ENCODE measurements at places on chromosomes 3 and 15.
A peak's percentile ranks its signal among the peaks of the same experiment; 100 is the strongest.

- no peak for DNase-seq
Measured at GRCh38 chr3:39121621-39122020, 14.1 kb downstream of the TTC21A start.

DNA sequence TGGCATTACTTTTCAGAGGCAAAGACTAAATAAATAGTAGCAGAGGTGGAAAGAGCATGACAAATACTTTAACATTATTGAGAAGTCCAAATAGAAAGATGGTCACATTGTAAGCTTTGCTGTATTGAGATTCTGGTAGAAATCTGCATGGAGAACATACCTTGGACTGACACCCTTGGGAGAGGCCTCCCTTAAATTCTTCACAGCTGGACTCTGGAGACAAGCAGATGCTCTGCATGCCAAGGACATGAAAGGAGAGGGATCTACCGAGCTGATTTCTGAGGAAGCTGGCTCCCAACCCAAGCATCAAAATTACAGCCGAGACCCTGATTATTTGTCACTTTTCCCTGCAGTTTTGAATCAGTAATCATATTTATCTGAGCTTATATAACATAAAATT, 212.5 kb upstream of the COL8A1 start:
- DNase-seq = no peak

DNA sequence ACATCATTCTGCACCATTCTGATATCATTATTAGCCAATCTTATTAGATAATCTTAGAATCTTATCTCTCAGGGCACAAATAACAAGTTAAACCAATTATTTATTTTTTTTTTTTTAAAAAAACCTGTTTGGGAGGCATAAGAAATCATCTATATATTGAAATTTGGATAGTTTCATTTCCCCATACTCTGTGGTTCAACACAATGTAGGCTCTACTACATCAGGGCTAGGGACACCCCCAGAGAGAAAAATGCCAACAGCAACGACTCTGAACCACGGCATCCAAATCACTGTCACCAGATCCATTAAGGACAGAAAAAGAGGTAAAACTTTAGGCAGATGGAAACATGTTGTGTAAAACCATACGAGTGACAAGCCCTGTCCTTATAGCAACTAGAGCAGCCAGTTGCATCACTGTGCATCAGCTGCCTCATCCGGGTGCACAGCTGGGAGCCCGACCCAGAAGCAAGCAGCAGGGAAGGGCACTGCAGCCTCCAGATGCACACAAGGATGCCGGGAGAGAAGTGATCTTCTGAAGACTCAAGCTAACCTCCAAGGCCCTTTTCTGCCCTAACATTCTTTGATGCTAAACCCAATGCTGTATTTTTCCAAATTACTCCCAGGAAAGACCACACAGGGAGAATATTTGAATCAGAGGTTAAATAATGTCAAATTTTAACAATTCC, 381.1 kb downstream of the CTNNB1 start:
- DNase-seq = no peak

GRCh38 chr15:39247574-39247973, 333.3 kb upstream of the THBS1 start:
- no peak for DNase-seq

DNA sequence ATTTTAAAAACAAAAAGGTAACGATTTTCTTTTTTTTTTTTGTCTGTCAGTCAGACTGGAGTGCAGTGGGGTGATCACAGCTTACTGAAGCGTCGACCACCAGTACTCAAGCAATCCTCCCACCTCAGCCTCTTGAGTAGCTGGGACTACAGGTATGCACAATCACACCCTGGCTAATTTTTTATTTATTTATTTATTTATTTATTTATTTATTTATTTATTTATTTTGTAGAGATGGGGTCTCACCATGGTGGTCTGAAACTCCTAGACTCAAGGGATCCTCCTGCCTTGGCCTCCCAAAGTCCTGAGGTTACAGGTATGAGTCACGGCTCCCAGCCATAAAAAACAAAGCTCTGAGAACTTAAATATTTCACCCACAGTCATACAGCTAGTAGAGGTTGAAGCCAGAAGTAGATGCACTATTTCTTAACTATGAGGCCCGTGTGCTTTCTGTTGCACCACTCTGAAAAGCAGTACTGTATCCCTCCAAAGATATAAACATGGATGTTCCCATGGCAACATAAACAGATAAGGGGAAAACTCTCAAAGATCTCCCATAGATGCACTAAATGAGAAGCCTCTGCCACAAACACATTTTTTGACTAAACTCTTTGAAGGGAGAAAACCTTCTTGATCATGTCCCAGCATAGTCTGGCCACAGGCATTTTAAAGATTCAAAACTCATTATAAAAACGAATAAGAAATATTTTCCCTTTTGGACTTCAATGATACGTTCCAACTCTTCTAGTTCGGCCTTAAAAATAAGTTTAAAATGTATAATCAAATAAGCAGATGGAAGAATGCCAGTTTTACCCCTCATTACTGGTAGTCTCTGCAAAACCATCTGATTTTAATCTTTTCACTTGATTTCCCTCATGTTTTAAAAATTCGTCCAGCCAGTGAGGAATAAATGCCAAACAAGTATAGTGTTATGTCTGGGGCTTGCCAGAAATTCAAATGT, 162.3 kb upstream of the ARHGEF26 start:
- DNase-seq = no peak

GRCh38 chr3:31671451-31671850, 138.7 kb downstream of the STT3B start:
- no peak for DNase-seq

GRCh38 chr3:56748663-56749231, 53.0 kb downstream of the ARHGEF3 start:
- no peak for DNase-seq

DNA sequence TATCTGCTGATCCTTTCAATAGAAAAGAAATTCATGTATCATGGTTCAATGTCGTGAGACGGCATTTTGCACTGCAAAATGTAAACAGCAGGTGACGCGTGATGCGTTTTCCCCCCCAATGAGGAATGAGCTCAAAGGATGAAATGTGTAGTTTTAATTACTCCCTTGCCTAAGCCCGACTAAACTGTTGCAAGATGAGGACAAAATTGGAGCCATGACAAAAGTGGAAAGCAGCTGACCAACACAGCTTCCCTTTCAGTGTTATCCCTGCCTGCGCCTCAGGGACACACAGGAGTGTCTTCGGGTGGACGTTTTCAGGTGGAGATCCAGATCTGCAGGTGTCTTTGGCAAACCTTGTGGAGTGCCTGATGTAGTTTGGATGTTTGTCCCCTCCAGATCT, 92.0 kb downstream of the GABRG3 start:
- no peak for DNase-seq

- no peak for DNase-seq
Measured at GRCh38 chr15:64824929-64825430, 467 bp downstream of the PIF1 start.

- DNase-seq = no peak
Measured at GRCh38 chr15:89444241-89445225, 51.9 kb downstream of the RHCG start.

GRCh38 chr3:187750006-187750512, 4.8 kb upstream of the BCL6 start:
- no peak for DNase-seq

GRCh38 chr15:46848704-46849103, 868.6 kb upstream of the SEMA6D start:
- DNase-seq = no peak

- no peak for DNase-seq
Measured at GRCh38 chr3:141828890-141829289, 47.6 kb upstream of the ATP1B3 start.

GRCh38 chr3:122942937-122943827, 84.4 kb downstream of the SEMA5B start:
- peak; percentile 27 for DNase-seq

GRCh38 chr15:27903405-27903804, 195.7 kb downstream of the OCA2 start:
- DNase-seq = no peak

GRCh38 chr3:132404276-132404675, 13.0 kb upstream of the DNAJC13 start:
- DNase-seq = no peak

- DNase-seq = no peak
Measured at GRCh38 chr15:34716111-34716510, 38.7 kb downstream of the GJD2 start.

DNA sequence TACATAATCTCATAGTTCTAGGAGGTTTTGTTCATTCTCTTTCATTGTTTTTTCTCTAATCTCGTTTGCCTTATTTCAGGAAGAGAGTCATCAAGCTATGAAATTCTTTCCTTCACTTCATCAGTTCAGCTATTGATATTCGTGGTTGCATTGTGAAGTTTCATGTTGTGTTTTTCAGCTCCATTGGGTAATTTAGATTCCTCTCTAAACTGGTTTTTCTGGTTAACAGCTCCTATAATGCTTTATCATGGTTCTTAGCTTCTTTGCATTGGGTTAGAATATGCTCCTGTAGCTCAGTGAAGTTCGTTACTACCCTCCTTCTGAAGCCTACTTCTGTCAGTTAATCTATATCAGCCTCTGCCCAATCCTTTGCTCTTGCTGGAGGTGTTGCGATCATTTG, 69.4 kb upstream of the CD96 start:
- no peak for DNase-seq

DNA sequence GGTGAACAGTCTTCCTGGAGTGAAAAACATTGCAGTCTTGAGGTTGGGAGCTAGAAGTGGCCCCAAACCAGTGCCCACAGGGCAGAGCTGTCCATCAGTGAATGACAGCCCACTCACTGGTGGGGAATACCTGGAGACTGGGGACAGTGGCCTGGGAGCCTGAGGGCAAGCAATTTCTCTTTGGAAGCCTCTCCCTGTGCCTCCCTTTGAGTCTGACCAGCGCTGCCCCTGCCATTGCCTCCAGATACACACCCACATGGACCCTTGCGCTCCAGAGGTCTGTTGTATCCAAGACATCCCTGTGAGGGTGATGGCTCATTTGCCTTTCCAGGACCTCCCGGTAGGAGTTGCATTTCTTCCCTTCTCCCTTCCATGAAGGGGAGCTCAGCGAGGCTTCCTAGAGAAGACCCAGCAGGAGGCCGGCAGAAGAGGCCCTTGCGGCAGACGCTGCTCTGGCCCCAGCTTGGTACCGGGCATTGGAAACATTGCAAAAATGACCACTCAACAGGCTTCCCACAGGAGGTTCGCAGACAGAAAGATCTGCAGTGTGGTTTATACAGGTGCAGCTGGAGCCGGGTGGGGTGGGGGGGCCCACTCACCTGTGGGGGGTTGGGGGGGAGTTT, 38.5 kb downstream of the KLF13 start:
- DNase-seq = no peak

DNA sequence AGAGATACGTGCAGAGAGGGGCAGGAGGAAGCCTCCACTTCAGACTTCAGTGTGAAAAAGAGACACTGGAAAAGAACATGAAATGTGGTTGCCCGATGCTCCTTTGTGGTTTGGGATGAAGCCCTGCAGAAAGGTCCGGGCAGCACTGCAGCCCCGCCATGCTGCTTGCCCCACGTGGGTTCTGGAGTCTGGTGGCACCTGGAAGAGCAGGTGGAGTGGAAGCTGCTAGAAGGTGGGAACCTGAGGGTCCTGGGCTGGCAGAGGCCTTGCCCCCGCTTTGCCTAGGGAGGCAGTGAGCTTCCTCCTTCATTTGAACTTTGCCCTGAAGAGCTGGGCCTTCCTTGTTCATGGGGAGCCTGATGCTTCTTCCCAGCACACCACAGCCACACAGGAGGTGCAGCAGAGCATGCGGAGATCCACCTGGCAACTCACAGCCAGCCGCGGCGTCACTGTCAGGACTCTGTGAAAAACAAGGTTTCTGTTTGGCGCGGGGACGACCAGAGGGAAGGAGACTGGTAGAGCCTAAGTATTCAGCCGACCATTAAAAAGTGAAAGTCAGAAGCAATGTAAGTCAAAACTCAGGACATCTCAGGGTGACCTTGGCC, 59.0 kb downstream of the APBA2 start:
- no peak for DNase-seq

- peak; percentile 34 for DNase-seq
Measured at GRCh38 chr3:10286596-10287295, 6.0 kb downstream of the GHRL start.

GRCh38 chr3:85342915-85343314, 384.1 kb downstream of the CADM2 start:
- DNase-seq = no peak

GRCh38 chr3:58191361-58191991, 19.3 kb downstream of the DNASE1L3 start:
- DNase-seq = no peak

DNA sequence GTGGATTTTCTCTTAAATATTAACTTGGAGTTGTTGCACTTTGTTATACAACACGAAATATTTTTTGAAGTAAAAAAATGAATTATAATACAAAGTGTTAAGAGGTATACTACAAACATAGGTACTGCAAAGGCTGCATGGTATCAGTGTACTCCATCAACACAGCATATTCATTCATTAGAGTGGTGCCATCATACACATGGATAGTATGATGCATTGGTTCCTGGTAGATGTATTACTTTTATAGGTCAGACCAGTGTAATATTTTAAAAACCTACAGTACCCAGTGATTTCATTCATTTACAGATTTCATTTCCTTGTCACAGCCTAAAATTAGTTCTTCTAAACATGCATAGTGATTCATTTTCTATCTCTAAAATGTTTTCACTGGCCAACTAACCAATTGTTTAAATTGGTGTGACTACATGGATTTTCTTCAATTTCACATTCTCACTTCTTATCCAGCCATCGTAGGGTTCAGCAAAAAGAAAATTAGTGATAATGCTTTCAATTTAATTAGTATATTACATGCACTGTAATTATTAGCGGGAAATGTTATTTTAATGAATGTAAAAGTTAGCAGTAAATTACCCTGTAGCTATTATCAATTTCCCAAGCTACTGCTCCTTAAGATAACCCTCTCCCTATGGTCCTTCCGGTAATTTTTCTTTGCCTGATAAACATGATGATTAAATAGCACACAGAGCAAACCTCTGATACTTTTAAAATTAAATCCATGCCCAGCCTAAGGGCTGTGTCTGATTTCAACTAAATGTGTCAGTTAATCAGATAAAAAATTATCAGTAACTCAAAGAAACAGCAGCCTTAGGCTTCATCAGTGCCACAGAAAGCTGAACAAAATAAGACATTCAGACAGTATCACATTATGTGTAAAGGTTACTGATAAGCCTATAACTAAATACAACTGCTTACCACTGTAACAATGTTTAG, 68.4 kb downstream of the DPH6 start:
- DNase-seq = no peak

GRCh38 chr15:57639306-57639705, 47.6 kb downstream of the MYZAP start:
- DNase-seq = no peak
